Spinal cord (tissue), 10 donors: ENCODE measurements at places on chromosomes 13 and 19. TPM values are rescaled to one million over a fixed set of nuclear protein-coding genes. Genes with fewer than 3 reads are reported as not detected.
A peak's percentile ranks its signal among the peaks of the same experiment; 100 is the strongest.

GRCh38 chr13:68736961-68737360 is 1370.7 kb upstream of the ATXN8OS start:
- DNase-seq = no peak

- no peak for DNase-seq
These were observed at the start of gene PHLDB3 for GRCh38 chr19:43504426-43505185. Gene PHLDB3, minus strand, starts transcription at chr19:43504746. Its CDS starts 628 bp downstream, at chr19:43504118.

DNA sequence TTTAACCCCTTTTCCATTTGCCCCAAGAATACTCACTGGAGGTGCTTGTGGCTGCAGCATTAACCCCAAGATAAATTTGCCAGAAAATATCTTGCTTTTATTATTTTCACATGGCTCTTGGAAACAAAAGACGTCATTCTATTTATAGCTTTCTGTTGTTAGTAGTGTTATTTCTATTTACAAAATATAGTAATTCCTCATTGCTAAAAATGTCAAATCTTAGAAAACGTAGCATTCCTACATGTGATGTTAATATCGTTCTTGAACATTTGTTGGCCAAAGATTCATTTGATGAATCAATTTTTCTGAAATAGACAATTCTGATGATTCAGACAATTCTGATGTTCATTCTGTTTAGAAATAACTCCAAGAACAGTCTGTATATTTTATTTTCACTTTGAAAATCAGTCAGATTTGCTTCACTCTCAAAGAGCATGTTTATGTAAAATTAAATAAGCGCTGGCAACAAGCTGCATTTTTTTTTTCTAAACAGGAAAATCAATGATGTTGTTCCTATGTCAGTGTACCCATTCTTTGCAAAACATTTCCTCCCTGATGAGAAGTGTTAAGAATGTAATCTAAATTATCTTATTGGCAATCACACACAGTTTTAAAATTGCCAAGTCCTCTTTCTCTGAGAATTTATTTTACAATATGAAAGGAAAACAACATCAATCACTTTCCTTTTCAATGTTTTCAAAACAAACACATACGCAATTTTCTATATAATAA is 334.0 kb downstream of the KCTD12 start:
- DNase-seq = no peak

DNA sequence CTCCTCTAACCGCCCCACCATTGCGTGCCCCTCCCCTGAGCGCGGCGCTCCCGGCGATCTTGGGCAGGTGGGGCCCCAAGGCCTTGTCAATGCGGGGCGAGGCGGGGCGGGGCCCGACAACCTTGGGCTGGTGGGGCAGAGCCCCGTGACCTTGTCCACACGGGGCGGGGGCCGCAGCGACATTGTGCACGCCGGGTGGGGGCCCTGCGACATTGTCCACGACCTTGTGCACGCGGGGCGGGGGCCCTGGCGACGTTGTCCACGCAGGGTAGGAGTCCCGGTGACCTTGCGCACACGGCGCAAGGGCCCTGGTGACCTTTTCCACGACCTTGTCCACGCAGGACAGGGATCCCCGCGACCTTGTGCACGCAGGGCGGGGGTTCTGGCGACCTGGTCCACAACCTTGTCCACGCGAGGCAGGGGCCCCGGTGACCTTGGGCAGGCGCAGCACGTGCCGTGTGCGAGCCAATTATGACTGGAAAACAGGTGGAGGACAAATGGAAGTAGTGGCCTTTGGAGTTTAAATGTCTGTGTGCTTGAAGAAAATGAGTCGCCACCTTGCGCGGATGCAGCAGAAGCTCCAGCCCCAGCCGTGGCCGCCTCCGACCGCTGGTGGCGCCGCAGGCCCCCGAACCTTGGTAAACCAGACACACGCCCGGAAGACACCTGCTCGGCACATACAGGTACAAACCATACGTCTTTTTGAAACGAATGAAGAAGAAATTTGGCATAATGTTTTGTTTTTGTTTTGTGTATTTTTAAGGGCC is 62.6 kb downstream of the LATS2 start:
- no peak for DNase-seq

GRCh38 chr13:113802090-113802531 is 43.1 kb downstream of the TMEM255B start:
- DNase-seq = no peak

DNA sequence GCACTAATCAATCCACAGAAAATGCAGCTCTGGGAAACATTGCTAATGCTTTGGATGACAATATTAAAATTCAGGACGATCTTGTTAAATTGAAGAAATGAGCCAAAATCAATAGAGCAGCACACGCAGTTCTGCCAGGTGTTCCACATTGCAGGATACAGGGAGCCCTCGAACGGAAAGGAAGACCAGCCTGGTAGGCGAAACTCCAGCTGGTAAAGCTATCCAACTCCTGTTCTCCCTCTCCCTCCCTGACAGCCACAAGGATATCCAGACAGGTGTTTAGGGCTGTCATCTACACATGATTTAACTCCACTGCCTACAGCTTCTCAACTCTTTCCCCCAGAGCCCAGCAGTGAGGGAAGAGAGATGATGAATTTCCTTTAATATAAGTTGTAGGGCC is 67.7 kb downstream of the EPSTI1 start:
- no peak for DNase-seq

DNA sequence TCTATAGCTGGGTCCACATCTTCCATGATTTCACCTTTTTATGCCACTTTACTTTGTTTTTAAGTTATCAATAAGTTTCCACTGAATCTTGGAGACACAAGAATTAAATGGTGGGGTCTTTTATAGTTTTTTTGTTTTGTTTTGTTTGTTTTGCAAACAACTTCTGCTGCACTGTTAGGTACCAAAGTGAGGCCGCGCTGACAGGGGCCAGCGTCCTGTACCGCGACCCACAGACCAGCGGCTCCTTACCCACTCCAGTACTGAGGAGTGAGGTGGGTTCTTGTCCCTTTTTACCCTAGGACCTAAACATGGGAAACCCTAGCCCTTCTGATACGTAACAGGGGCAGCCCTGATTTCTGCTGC is 75.8 kb upstream of the MCF2L start:
- no peak for DNase-seq

DNA sequence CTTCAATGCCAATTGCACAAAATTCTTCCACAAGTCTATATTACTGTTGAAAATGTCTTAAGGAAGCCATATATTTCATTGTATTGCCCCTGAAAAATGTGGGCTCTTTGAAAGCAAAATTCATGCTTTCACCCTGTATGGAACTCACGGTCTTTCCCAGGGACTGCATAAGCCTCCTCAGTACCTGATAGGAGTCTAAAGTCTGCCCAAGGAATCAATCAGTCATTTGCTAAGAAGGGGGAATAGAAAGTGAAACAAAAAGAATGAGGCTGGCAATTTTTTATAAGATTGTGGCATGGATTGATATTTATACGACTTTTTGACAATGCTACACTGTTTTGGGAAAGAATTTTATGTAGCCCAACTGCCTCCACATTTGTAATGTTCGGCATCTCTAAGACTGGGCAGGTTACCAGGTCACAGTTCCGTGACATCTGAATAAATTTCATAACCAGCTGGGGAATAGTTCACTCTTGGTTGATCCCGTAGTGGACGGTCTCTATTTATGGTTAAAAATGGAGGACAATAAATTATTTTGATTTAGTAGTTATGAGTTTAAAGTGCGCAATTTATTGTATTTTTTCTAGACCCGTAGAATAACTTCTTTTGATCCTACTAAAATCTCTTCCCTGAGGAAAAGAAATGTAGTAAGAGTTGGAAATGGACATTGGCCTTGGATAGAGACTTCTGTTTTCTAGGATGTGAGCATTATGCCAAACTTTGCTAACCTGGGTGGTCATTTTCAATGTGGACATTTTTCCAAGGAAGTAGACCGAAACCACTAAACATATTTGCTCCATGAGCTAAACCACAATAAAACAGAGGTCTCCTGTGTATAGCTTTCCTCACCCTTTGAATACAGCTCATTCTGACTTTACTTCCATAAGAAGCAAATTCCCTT is 1585.4 kb downstream of the EFNB2 start:
- DNase-seq = no peak

DNA sequence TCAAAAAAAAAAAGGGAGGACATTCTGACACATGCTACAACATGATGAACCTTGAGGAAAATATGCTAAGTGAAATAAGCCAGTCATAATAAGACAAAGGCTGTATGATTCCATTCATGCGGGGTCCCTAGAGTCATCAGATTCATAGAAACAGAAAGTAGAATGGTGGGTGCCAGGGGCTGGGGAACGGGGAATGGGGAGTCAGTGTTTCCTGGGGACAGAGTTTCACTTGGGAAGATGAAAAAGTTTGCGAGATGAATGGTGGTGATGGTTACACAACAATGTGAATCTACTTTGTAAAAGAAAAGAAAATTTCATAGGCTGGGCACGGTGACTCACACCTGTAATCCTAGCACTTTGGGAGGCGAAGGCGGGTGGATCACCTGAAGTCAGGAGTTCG is 6.1 kb upstream of the CLEC4G start:
- DNase-seq = no peak

DNA sequence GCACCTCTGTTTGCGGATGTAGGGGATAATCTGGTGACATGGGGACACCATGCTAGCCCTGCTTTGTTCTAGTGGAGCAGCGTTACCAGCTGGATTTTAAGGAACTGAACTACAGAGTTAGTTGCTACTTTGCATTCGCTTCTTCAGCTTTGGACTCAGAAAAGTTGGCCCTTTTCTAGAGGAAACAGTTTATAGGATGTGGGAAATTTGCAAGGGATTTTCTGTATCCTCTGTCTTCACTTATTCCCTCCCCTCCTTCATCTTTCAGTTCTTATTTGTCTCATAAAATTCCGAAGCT is 2.1 kb downstream of the GATAD2A start:
- no peak for DNase-seq

GRCh38 chr13:48220981-48221685 is 11.9 kb upstream of the ITM2B start:
- DNase-seq = no peak

DNA sequence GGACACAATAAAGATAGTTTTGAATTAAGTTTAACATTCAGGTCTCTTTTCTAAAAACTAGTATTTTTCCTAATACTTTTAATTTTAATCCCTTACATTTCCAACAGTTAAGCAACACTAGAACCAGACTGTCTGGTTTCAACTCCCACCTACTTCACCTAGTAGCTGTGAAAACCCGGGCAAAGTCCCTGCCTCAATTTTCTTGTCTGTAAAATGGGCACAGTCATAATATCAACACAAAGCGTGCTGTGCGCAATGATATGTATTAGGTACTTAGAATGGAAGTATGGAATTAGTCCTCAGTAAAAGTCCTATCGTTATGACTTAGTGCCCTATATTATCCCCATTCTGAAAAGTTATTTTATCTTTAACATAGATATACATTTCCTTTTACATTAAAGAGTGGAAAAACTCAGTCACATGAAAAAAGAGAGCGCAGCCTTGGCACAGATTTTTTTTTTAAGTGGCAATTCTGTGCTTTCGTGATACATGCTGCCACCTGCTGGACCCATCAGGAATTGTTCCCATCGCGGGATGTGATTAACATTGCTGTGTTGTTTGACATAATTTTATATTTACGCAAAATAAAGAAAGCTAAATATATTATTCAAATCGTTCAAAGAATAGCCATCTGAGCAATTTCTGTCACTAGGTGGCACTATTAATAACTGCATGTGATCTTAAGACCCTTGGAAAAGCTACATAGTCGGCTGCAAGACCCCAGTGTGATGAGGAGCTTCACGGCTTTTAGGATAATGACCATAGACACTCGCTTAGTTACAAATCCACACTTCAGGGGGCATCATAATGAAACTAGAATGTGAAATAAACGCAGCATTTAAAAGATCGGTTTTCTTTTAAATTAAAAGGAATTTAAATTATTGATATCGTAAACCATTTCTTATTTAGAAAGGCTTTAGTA is 59.9 kb downstream of the LIG4 start:
- peak; percentile 46 for DNase-seq

GRCh38 chr19:33366897-33367296 is 6.6 kb upstream of the CEBPG start:
- no peak for DNase-seq

- peak; percentile 46 for DNase-seq
These were observed 59.7 kb upstream of the TRPC4 start for GRCh38 chr13:37929308-37929707.

DNA sequence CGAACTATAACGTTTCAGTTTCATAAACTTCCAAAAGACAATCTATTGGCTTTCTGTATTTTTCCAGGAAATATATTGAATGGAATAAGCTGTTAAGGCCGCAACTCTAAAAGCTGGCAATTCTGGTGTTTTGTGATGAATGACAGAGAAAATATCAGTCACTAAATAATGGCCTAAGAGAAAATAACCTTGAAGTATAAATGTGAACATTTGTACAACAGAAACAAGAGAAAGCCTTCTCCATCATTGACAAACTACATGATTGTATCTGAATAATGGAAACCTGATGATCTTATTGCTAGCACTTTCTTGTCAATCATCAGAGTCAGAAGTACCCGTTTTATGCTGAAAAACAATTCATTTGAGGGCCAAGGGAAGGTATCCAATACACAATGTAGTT is 134.3 kb downstream of the TRPC4 start:
- DNase-seq = no peak

GRCh38 chr13:26186118-26186870 is 35.8 kb downstream of the RNF6 start:
- DNase-seq = peak; percentile 76

DNA sequence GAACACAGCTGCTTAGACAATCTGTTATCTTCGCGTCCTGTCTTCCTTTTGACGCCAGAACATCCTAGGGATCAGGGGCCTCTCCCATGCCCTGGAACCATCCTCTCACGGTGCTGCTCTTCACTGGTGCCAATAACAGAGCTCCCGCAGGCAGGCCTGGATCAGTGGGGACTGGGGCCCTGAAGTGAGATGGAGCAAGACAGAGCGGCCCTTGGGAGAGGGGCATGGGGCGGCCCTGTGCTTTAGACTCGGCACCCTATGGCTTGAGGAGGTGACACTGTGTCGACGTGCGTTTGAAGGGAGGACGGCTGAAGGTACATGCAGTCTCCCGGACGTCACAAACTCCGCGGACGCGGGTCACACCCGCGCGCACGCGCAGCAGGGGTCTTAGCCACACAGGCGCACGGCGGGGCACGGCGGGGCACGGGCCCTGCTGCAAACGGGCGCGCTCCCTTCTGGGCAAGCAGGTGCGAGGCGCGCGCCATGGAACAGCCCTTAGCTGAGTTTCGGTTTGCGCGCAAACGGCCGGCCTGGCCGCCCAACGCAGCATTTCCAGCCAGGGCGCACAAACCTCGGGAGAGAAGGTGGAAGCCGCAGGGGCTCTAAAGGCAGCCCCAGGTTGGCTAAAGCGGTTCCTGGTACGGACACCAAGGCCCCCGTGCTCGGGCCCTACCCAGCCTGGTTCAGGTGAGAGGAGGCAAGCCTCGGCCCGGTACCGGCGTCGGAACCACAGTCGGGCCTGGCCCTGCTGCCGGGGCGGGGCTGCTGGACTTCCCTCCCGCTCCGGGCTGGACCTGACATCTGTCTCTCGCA is 16.5 kb upstream of the RNF17 start:
- no peak for DNase-seq

DPP9 gene
- total RNA-seq = 9.6 TPM

PALM3 gene
- total RNA-seq = 1.7 TPM

IFNL1 gene
- not detected for total RNA-seq

MISP gene
- 0.40 TPM for total RNA-seq

CCNA1 gene
- 6.2 TPM for total RNA-seq

CARM1 gene
- 17.4 TPM for total RNA-seq

ADAMTS10 gene
- 32.2 TPM for total RNA-seq

ZNF559 gene
- 45.7 TPM for total RNA-seq

GDF15 gene
- total RNA-seq = 1.7 TPM

KLK2 gene
- total RNA-seq = 0.10 TPM

COX6B2 gene
- 2.8 TPM for total RNA-seq
